ENCODE measurements at places on chromosomes 3 and 15.
A peak's percentile ranks its signal among the peaks of the same experiment; 100 is the strongest.

DNA sequence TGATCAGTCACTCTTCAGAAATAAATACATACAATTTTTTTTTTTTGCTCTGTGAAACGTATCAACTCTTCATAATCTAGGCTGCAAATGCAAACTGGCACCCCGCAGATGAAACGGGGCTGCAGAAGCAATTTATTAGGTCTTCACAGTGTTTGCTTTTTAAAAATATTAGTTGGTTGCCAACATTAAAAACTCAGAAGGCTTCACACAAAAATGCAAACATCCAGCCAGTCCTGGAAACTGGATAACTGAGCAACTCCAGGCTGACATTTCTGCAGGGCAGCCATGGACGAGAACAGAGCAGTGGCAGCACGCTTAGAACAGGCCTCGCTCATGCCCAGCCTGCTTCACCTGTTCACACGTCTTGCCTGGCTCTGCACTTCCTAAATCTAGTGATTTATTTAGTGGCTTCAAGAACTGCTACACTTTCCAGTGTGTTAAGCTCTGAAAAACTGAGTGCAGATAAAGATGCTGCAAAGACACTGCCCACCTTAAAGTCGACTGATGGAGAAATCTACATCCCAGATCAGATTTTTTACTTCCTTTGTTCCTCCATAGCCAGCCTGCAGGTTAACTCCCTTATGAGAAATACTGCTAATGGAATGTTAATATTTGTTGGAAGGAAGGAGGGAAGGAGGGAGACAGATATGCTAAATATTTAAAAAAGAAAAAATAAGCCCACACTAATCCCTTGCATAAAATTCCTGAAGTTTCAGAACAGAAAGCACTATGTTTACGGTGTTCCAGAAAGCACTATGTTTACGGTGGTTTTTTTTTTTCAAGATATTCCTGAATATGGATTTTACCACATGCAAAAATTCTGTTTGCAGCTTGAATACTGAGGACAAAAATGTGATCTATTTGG lies 53.6 kb downstream of the SETMAR start:
- no peak for DNase-seq

DNA sequence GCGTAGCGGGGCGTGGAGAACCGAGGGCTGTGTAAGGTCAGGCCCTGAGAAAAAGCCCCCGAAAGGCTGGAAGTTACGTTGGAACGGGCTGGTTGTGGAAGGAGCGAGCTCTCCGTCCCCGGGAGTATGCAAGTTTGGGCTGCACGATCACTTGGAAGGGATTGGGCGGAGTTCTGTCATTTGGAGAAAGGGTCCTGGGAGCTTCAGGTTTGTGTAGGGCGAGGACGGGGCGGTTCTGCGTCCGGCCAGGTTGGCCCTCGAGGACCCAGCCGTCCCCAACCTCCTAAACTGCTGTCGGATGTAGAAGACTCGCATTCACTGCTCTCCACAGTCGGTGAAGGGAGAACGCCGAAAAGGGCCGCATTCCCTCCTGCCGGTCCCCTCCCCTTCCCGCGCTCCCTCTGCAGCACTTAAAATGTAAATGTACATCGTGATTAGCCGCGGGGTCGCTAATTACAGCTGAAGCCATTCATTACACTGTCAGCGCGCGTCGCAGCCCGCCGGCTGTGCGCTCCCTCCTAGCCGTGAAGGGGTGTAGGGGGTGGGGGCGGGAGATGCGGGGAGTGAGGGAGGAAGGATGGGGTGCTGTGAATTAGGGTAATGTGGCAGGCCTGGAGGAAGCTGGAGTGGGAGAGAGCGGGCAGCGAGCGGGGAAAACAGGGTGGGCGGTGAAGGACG lies 2.5 kb upstream of the RPP25 start:
- no peak for DNase-seq

GRCh38 chr3:44301746-44302145 lies 36.8 kb upstream of the TCAIM start:
- no peak for DNase-seq

DNA sequence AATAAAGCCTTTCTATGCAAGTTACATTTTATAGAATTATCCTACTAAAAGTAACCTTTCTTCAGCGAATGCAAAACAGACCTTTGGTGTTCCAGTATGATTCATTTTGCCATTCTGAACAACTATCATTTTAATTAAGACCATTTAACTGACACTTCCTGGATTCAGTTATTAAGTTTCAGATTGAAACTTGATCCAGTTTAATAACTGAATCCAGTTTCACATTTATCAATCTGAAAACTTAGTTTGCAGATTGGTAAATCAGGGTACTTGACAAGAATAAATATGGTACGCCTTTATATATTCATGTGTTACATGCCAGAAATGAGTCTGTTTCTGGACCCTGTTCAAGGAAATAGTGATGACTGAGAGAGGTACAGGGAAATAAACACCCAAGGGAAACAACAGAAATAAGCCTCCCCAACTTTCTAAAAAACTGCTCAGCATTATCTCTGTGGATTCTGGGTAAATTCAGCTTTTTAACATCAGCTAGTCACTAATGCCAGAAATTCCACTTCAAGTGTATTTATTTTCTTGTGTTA lies 23.3 kb upstream of the NFKBIZ start:
- no peak for DNase-seq

DNA sequence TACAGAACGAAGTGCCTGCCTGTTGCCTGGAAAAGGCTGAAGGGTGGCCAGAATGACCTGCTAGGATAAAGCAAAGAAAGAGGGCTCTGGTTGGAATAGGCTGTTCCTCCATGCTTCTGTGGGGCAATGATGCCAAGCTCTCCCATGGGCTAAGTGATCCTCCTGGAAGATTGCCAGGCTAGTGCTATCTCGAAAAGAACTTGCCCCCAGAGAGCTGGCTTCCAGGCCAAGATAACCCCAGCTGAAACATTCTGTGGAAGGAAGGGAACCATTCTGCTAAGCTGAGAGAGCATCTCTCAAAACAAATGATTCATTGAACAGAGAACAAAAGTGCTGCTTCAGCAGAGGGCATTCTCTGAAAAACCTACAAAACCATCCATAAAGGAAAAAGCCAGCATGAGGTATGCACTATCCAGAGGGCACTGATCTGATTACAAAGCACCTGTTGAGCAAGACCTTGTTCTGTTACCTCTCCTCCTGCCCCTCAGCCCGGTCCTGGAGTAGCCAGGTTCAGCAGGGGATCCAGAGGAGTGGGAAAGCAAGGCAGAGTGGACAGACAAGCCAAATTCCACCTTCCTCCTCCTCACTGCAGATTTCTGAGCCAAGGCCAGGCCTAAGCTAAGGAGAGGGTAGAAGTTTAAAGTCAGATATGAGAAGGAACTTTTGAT lies 31.9 kb upstream of the SPRED1 start:
- no peak for DNase-seq

DNA sequence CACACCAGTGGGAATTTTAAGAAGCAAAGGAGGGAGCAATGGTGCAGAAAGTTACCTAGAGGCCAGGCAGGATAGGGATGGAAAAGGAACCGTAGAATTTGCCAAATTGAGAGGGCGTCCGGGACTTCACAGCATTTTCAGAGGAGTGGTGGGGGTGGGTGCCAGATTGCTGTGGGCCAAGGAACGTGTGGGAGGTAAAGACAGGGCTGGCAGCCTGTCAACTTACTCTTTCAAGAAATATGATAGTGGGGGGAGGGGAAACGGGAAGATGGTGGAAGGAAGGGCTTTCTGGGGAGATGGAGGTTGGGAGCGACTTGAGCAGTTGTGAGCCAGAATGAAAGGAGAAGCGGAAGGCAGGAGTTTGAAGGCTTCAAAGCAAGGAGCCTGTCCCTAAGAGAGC lies 1.4 kb upstream of the SLC6A11 start:
- no peak for DNase-seq

DNA sequence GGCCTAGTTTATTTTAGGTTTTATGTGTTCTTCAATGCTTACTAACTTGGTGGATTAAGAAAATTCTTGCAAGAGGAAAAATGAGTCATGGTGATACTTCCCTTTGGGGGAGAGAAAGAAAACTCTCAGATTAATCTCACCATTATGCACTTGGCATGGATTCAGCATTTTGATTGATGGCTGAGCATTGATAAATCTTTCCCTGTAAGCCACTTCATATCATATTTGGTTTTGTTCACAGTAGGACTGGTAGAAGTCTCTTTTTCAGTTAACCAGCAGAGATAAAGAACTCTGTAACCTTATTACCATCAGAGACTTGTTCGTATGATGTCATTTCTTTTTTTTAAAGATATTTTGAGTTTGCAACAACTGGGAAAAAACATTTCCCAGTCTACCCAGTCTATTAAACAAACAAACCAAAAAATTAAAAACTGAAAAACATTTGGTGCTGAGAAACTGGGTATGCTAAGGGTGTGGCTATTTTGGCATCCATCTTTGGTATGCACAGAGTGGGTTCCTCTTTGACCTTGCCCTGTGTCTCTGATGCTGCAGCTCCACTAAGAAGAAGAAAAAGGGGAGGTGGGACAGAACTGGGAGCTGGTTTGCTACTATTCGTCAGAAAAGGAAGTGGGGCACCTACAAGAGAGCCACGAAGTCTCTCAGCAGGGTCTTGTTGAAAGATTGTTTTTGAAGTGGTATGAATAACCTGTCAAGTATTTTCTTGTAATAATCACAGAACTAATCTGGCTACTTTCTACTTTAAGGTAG lies 17.2 kb downstream of the TMOD3 start:
- no peak for DNase-seq

- DNase-seq, result no peak
Observed at GRCh38 chr15:63979262-63979793, 67.0 kb downstream of the DAPK2 start.

GRCh38 chr3:120025520-120025919 lies 68.7 kb downstream of the GSK3B start:
- DNase-seq, result no peak

DNA sequence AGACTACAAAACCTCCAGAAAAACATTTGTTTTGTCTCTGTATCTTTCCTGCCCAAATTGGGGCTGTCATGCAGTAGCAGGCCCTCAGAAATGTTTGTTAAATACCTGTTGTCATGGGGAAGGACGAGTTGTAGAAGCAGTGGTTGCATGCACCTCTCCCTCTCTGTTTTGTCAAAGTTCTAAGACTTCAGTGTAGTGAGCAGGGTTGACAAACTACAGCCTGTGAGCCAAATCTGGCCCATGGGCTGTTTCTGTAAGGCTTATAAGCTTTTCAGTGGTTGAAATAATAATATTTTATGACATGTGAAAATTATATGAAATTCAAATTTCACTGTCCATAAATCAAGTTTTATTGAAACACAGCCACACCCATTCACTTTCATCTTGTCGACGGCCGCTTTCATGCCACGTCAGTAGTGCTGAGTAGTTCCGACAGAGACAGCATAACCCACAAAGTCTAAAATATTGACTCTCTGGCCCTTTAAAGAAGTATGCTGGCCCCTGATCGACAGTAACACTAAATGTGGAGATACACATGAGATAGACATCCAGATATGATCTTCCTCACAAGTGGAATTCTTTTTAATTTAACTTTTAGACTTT lies 102.9 kb downstream of the PDZRN3 start:
- no peak for DNase-seq

DNA sequence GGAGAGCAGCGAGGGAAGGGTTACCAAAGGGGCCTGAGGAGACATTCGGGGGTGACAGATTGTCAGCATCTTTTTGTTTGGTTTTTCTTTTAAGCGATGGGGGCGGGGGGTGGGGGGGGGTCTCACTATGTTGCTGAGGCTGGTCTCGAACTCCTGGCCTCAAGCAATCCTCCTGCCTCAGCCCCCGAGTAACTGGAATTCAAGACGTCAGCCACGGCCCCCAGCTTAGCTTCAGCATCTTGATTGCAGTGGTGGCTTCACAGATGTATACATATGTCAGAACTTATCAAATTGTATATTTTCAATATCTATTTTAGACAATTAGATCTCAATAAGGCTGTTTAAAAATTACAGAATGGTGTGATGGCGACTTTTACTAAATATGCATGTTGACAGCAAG lies 30.9 kb downstream of the ZDHHC19 start:
- DNase-seq, result no peak

DNA sequence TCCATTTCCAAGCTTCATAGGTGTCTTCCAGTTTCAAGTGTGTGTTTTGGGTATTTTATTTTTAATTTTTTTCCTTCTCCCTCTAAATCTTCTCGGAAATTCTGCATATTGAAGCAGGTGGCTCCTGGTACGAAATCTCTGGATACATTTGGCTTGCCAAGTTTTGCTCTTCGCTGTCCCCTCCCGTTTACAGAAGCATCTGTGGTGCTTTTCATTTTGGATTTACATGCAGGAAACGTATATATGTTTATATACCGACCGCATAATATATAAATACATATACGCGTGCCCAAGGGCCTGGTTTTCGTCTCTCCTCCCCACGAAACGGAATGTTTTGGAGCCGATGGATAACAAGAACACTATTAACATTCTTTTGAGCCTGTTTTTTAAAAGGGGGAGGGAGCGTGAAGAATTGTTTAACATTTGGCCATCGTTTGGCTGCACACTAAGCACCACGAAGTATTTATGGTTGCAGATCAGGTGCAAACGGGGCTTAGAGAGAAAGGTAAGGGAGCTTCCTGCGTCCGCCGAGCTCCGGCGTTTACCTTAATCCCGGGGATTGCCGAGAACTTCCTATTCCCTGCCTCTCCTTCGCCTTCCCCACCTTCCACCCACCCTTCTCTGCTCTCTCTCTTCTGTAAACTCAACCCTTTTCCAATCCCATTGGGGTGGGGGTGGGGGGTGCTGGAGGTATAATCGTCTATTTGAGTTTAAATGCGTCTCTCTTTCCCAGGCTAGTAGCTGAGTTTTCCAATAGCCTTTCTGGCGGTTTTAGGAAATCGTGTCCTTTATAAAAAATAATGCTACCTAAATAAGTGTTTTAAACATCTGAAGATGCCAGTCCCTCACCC lies 1.1 kb upstream of the NLGN1 start:
- no peak for DNase-seq

GRCh38 chr15:86624261-86625036 lies 544.8 kb downstream of the AGBL1 start:
- DNase-seq, result peak; percentile 60

- DNase-seq, result no peak
Observed at GRCh38 chr15:94105760-94106159, 125.6 kb upstream of the MCTP2 start.

GRCh38 chr3:133548090-133548489 lies 25.4 kb upstream of the CDV3 start:
- DNase-seq, result no peak

DNA sequence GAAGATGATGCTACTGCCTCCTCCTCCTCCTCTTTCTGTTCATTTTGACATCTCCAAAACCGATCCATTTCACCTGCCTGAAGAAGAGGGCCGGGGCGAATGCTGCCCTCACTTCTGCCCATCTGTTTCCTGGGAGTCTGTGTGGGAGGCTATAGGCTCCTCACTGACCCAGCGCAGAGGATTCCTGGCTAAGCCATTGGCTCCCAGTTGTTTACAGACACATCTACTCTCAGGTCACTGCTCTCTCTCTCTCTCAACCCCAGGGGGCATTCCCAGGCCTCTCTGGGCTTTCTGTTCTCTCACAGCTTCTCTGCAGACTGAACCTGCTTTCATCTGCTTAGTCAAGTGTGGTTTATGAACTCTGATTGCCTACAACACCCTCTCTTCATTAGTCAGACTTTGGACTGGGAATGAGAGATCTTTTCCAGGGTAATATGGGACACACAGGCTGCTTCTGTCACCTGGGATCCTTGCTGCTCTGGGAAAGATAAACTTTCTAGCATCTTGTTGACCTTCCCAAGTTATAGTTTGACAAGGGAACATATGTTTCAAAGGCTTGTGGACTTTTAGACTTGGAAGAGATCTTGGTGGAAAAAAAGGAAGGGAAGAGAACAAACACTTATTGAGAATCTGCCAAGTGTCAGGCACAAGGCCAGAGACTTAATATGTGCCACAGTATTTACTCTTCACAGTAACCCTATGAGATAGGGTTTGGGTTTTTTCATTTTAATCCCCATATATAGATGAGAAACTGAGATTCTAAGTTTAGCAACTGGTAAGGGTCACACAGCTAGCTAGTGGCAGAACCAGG lies 30.2 kb upstream of the USP3 start:
- no peak for DNase-seq

- no peak for DNase-seq
Observed at GRCh38 chr3:49098429-49098828, 4.6 kb upstream of the QRICH1 start.

All from stimulated activated CD4-positive, alpha-beta T cell treated with anti-CD3 and anti-CD28 coated beads, Interleukin-15, amount 100 ng/mL, for 1 hour (primary cell).